ENCODE measurements at places on chromosomes 6 and 20.
A peak's percentile ranks its signal among the peaks of the same experiment; 100 is the strongest.

GRCh38 chr6:147395158-147395557, 113.3 kb upstream of the SAMD5 start:
- DNase-seq, result no peak

GRCh38 chr6:87225511-87225910, 70.1 kb downstream of the ZNF292 start:
- no peak for DNase-seq

GRCh38 chr20:47642624-47643023, 140.9 kb downstream of the NCOA3 start:
- DNase-seq, result no peak

- DNase-seq, result no peak
Observed at GRCh38 chr6:11595903-11596302, 58.4 kb downstream of the TMEM170B start.

- no peak for DNase-seq
Observed at GRCh38 chr6:30840935-30841643, 43.2 kb upstream of the DDR1 start.

DNA sequence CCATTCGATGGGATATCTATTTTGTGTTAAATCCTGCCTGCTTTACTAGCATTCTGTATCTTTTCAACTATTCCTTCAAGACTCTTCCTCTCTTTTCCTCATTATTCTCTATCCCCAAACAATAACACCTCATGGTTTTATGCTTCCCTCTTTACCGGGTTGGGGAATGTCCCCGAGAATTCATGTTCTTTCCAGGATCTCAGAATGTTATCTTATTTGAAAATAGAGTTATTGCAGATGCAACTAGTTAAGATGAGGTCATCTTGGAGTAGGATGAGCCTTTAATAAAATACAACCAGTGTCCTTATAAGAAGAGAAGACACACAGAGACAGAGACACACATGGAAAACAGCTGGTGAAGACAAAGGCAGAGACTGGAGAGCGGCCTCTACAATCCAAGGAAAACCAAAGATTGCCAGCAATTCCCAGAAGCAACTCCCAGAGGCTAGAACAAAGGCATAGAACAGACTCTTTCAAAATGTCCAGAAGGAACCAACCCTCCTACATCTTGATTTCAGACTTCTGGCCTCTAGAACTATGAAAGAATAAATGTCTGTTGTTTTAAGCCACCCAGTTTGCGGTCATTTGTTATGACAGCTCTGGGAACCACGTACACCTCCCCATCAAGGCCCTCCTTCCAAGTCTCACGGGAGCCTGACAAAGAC, 126.8 kb upstream of the TNFAIP3 start:
- no peak for DNase-seq

GRCh38 chr6:117906507-117906957, 532 bp upstream of the SLC35F1 start:
- no peak for DNase-seq

- DNase-seq, result no peak
Observed at GRCh38 chr20:61345656-61346055, 93.6 kb downstream of the CDH4 start.

DNA sequence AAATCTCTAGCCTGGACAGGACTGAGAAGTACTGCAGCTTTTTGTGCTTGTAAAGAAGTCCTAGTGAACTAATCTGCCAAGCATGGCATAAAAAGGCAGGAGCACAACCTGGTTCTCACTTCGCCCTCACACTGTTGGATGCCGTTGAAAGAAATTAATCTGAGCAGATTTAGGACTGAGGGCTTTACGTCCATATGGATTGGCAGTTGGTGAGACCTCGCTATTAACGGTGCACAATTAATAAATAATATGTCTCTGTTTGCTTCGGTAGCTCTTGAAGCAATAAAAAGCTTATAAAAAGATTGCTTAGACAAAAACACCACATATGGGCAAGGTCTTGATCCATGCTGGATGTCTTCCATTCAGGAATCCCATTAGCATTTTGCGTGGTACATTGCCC, 185.6 kb upstream of the EPHA7 start:
- no peak for DNase-seq

- no peak for DNase-seq
Observed at GRCh38 chr6:37799263-37799644, 20.3 kb upstream of the ZFAND3 start.

GRCh38 chr20:36264426-36265246, 28.4 kb downstream of the AAR2 start:
- no peak for DNase-seq

DNA sequence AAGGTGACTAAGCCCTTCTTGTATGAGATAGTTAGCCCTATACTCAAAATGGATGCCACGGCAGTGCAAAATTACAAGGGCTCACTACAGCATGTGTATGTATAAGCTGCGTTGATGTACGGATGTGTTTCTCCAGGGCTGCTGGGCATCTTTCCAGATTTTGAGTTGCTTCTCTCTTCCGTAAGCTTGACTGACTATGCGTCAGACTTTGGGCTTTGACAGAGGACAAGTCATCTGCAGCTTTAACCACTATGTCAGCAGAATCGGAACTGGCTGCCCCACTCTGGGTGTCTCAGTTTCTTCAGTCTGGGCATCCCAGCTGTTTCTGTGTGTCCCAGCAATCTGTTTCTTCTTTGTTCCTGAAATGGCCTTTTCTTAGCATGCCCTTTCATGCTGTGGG, 241.6 kb downstream of the BTBD3 start:
- no peak for DNase-seq

DNA sequence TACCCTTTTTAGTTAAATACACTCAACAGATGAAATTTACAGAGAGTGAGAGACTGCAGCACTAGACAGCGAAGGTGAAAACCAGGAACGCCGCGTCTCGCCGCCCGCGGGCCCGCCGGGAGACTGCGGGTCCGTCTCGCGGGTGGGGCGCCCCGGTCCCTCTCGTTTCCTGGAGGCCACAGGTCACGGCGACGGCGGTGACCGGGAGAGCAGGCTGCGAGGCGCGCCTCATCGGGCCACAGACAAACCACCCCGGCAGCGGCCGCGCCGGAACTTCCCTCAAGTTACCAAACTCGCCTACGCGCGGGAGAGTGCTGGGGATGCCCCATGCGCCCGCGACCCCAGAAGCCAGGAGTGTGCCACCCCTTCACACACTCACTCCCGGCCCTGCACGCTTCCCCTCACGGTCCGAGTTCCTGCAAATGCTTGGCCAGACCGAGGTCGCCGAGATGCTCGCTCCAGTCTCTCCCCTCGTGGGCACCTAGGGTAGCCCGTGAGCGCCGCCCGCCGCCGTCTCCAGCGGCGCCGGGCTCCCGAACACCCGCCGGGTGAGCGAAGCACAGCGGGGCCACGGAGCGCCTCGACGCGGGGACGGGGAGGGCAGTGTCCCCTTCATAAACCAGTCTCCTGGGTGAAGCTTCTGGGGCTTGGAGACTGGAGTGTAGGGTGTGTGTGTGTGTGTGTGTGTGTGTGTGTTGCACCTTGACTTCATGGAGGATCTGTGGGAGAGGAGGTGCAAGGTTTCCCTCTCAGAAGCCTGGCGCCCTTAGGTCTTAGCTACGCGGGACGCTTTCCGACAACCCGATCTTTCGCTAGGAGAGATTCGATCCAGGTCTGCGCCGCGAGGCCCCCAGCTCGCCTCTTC, 1.4 kb downstream of the BACH2 start:
- peak; percentile 45 for DNase-seq

- DNase-seq, result no peak
Observed at GRCh38 chr6:37696841-37697662, 631 bp downstream of the MDGA1 start.

- DNase-seq, result no peak
Observed at GRCh38 chr6:54267798-54268197, 40.4 kb upstream of the TINAG start.

GRCh38 chr20:63736893-63737694, 630 bp downstream of the LIME1 start:
- no peak for DNase-seq

GRCh38 chr20:9228774-9229450, 160.0 kb downstream of the PLCB4 start:
- no peak for DNase-seq

DNA sequence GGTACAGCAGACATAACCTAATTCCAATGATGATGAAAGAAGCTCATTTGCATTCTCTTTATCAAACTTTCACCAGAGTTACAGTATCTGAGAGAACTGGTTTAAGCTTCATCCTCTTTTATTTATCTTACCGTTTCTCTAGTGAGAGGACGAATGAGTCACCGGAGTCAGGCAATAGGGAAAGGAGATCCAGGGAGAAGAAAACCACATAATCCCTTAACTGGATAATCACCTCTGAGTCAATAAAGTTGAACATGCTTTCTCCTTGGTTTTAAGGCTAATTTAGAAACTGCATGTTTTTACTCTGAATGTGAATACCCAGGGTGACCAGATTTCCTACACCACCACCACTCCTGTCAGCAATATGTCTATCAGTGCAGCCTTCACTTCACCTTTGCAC, 313.7 kb upstream of the TBX18 start:
- DNase-seq, result no peak

- no peak for DNase-seq
Observed at GRCh38 chr6:122994256-122994655, 1.8 kb upstream of the CLVS2 start.

DNA sequence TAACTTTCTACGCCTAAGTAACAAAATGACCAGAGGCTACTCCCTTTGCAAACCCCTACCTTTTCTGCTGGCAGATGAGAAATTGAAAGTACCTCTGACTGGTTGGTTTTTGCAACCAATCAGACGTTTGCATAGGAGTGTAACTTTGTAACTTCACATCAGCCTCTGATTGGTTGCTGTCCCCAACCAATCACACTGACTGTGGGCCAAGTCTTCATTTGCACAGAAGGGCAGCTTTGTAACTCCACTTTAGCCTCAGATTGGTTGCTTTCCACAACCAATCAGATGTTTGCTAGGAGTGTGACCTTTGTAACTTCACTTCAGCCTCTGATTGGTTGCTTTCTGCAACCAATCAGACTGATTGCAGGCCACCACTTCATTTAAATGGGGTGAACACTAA, 89.1 kb downstream of the ME1 start:
- no peak for DNase-seq

- no peak for DNase-seq
Observed at GRCh38 chr6:160477901-160478300, 129.7 kb downstream of the SLC22A3 start.

DNA sequence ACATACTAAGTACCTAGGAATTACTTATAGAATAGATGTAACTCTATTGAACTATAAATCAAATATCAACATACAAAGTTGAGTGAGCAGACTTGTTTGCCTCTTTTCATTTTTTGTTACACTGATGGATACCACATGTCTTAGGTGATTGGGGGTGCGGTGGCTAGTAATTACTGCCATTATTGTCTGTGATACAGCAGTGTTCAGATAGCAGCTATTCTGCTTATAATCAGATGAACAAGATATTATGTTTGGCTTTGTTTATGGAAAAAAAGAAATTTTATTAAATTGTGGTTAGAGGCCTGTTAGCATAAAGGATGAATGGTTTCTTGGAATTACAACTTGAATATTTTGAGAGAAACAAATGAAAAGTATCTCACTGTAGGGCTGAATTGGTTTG, 55.9 kb downstream of the KCNQ5 start:
- DNase-seq, result no peak

DNA sequence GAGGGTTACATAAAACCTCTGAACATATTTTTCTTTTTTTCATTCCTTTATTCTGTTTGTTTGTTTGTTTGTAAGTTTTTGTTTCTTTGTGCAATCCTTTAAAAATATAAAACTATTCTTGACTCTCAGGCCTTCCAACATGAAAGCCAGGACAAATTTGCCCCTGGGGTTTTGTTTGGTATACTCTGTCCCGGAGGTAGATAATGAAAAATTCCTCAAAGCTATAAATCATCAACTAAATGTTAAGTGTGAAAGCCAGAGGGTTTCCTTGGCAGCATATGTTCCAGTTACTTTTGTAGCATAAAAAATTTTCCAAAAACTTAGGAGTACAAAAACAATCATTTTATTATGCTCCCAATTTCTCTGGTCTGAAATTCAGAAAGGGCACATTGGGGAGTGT, 1084.3 kb upstream of the GJE1 start:
- no peak for DNase-seq

GRCh38 chr6:27679308-27679963, 206.5 kb upstream of the ZNF184 start:
- DNase-seq, result no peak

- DNase-seq, result no peak
Observed at GRCh38 chr6:134764741-134765140, 185.2 kb downstream of the ALDH8A1 start.

DNA sequence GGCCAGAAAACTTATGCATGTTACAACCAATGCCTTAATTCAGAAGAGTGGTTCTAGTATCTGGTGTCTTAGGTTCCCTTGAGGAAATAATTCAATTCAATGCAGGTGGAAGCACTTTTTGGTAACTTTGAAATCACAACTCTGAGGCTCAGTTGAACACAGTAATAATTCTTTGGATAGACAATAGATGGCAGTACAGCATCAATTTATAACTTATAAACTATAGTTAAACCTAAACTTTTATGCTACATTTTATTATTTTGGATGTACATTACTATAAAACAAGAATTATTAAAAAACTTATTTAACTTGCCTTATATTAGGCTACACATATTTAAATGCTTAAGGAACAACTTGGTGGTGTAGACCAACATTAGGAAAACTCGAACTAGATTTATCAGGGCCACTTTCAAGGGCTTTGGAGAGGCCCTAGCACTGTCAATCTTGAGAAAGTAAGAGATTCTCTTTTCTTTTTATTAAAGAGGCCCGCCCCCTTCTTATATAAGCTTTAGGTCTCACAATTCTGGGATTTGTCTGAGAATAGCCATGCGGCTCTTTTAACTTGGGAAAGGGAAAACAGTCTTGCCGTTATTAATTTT, 85.9 kb downstream of the CRYBG1 start:
- DNase-seq, result no peak

GRCh38 chr6:29537714-29538403, 21.7 kb downstream of the UBD start:
- no peak for DNase-seq

DNA sequence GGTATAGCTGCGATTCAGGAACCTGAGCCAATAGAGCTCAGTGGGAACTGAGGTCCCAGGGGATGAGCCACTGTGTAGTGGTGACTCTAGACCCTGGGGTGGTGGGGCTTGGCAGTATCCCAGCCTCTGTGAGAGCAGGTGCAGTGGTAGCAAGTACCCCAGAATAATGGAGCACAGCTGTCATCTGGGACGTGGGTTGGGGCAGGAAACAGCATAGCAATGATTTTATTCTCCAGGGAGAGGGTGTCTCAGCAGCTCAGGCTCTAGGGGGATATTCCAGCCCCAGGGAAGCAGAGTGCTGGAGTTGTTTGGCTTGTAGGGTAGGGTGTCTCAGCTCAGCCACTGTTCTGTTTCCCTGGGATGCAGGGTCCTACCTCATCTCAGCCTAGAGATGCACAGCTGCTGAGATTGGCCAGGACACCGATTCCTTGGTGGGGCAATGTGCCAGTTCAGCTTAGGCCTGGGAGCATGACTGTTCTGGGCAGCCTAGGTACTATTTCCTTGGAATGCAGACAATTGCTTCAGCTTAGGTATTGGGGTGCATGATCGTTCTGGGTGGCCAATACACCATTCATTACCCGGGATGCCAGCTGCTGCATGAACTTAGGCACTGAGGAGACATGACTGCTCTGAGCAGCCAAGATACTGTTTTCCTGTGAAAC, 34.0 kb upstream of the NUP153 start:
- no peak for DNase-seq

All from putamen (tissue), 1 donor.